ENCODE measurements at places on chromosomes 16 and 17.

GRCh38 chr16:50195276-50195675, 42.2 kb downstream of the TENT4B start:
- no peak for DNase-seq

- DNase-seq = no peak
Observed at GRCh38 chr16:88430185-88430523, 22.9 kb upstream of the ZFPM1 start.

GRCh38 chr16:11094075-11094856, 149.9 kb downstream of the CLEC16A start:
- DNase-seq = no peak

DNA sequence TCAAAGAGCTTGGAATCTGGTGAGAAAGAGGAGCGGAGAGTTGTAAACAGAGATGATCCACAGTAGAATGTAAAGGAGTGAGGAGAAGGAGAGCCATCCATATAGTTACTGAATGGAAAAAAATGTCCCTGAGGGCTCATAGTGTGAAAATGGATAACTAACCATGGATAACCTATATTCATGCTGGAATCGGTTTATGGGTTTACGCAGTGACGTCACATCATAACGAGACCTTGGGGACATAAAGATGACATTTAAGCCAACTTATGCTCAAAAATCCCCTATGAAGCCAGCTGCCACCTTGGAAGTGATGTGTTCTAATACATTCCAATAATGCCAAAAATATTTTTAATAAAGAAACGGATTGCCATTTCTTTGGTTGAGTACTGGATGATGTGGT, 22.5 kb downstream of the IRX6 start:
- no peak for DNase-seq

DNA sequence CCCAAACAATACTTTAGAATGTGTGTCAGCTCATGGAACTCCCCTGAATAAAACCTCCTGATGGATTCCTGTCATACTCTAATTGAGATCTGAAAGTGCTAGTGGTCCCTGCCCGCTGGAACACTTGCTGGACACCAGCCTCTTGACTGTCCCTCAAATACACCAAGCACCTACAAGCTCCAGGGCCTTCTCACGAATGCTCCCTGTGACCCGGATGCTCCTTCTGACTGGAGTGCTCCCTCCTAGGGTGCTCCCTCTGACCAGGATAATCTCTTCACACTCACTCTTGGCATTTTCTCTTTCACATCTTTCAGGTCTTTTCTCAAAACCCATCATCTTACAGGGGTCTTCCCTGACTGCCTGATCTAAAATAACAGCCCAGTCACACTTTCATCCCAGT, 205.9 kb downstream of the SLC39A11 start:
- no peak for DNase-seq

DNA sequence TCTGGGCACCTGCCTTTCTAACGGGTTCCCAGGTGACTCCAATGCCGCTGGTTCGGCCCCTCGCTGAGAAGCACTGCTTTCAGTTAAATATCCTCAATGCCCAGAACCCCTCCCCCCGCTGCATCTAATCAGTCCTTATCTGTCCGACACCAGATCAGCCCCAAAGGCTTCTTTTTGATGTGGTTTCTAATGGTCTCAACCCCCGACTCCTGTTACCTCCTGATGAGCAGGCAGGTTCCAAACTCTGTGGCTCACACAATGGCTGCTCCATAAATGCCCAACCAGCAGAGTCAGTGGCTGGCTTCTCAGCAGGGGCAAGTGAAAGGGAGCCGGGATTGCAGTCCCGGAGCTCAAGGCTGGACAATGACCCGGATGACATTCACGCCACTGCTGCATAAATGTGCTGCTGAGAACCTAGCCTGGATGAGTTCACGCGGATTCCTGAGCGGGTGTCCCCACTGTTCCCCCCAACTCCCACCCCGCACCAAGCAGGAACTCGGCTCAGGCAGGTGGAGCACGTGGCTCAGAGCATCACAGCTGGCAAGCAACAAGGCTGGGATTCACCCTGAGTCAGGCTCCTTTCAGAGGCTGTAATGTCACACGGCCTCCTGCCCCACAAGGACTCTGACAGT, 1.0 kb upstream of the SLC38A8 start:
- no peak for DNase-seq

DNA sequence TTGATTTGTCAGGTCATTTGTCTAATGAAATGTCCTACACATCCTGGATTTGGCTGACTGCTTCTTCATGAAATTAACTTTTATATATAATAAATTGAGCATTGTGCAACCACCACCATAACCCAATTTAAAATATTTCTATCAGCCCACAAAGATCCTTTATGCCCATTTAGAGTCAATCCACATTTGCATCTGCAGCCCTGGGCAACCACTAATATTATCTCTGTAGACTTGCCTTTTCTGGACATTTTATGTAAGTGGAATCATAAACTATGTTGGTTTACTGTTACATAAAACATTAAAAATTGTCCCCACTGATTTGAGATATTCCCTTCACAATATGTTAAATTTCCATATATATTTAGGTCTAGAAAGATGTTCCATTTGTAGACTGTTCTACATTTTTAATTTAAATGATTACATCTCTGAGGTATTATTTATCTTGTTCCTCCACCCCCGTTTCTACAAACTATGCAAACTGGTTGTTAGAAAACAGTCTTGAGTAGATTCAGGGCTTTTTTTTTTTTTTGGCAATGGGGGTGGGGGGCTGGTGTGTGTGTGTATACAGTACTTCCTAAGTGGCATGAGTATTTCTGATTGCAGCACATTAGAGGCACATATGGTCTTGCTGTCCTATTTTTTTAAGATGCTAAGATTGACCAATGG, 16.7 kb downstream of the RFWD3 start:
- no peak for DNase-seq

- DNase-seq = peak; percentile 65
Observed at GRCh38 chr16:11405331-11406176, 60.3 kb downstream of the RMI2 start.

GRCh38 chr17:64984851-64985521, 65.7 kb upstream of the LRRC37A3 start:
- DNase-seq = no peak

- no peak for DNase-seq
Observed at GRCh38 chr17:388087-388486, 35.5 kb upstream of the RPH3AL start.

GRCh38 chr17:40528692-40529417, 27.4 kb upstream of the TNS4 start:
- DNase-seq = no peak

- no peak for DNase-seq
Observed at GRCh38 chr17:28950752-28951427, 428 bp downstream of the PHF12 start.

DNA sequence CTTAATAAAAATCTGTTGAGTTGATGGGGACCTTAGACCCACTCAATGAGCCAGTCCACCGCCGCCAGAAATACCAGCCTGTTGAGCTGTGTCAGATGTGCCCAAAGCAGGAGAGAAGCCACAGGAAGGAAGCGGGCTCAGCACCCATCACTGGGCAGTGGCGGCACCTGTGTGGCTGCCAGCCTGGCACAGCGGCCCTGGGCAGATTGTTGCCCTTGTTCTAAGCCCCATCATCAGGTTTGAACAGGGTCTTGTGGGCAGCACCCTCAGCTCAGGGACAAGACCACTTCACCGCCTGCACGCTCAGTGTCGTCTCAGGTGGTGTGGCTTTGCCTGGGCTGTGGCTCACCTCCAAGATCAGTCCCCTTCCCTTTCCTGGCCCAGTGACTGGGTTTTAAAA, 9.3 kb downstream of the ENDOV start:
- DNase-seq = no peak

GRCh38 chr17:48814504-48814903, 2.5 kb downstream of the TTLL6 start:
- DNase-seq = peak; percentile 74

- DNase-seq = no peak
Observed at GRCh38 chr17:79457889-79458288, 153.0 kb downstream of the RBFOX3 start.

GRCh38 chr17:48553826-48554225, 8.9 kb upstream of the HOXB2 start:
- no peak for DNase-seq

Measured in urothelium cell line (cell line).